NCI-H1930 (cell line): ENCODE measurements at places on chromosomes 6 and 20.

DNA sequence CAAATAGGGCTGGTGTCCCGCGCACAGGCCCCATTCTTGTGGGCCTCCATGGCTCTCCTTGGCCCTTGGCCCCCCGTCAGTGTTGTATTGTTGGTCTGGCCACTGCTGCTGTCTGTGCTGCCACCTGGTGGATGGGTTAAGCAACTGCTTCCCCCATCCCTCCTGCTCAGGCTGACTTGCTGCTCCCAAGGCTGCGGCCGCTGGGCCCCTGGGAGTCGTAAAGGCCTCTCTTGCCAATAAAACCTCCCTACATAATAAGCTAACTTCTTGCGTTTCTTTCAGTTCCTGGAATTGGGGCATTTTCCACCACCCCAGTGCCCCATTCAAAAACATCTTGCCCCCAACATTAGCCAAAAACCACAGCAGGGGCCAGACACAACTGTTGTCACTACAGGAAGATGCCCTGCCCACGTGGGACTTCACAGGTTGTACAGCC, 27.1 kb downstream of the CD83 start:
- DNase-seq = peak; percentile 56

DNA sequence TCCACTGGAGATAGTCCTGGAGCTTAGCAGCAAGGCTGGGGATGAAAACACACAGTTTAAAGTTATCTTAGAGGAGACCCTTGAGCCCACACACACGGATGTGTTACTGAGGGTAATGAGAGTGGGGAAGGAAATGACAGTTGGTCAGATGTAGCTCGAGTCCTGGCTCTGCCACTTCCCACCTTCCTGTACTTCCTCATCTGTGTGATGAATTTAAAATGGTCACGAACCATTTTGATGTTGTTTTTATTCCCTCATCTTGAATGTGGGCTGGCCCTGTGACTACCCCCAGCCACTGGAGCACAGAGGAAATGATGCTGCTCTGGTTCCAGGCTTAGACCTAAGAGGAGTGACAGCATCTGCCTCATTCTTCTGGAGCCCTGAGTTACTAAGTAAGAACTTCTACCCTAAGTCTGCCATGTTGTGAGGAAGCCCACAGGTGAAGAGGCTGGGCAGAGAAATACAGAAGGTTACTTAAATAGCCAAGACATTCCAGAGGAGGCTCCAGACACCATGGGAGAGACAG, 141.2 kb downstream of the NRN1 start:
- no peak for DNase-seq

DNA sequence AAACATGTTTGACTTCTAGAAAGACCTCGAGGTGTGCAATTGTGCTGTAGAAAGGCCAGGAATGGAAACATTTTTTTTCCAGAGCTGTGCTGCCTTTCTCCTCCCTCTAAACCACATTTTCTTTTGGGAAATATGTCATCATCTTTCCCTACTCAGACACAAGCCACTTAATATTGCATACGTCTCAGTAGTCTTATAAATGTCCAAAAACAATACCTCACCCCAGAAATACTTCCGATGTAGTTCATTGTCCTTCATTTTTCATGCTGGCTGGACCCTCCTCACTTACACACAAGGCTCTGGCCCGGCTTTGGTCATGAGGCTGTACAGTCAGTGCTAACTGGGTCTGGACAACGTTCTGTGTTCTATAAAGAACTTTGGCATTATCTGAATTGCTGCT, 126.4 kb downstream of the SCML4 start:
- DNase-seq = no peak

GRCh38 chr20:4781637-4782377, 60.1 kb downstream of the PRND start:
- no peak for DNase-seq

- no peak for DNase-seq
These were observed 246.6 kb upstream of the JAG1 start for GRCh38 chr20:10920396-10920795.

- no peak for DNase-seq
These were observed 46.8 kb upstream of the INSM1 start for GRCh38 chr20:20321134-20321533.

GRCh38 chr6:138824482-138825144, 28.7 kb downstream of the ECT2L start:
- no peak for DNase-seq

DNA sequence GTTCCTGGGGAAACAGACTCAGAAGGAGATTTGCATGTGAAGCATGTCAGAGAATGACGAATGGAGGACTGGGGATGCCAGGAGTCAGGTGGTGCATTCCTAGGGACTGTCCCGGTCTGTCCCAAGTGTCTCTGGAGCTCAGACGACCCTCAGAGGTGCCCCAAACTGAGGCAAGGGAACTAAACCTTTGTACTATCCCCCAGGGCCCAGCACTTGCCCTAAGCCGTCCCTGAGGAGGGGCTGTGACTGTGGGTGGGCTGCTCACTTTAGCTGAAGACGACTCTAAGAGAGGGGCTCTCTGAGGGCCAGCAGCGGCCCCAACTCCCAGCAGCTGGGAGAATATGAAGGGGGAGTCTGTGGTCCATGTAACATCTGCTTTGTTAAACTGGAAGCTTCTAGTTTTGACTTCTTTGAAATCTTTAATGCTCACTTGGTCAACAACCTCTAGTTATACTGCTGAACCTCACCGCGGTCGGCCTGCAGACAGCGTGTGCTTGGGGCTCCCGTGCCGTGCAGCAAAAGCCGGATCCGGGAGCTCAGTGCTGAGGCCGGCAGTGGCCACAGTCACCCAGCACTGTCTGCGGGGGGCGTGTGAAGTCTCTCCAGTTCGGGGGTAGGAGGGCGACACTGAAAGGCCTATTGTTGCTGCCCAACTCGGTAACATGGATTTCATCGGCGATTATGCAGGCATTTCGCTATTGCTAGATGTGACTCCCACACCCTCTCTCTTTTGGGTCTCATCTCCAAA, 34.2 kb downstream of the TUBB2B start:
- no peak for DNase-seq

DNA sequence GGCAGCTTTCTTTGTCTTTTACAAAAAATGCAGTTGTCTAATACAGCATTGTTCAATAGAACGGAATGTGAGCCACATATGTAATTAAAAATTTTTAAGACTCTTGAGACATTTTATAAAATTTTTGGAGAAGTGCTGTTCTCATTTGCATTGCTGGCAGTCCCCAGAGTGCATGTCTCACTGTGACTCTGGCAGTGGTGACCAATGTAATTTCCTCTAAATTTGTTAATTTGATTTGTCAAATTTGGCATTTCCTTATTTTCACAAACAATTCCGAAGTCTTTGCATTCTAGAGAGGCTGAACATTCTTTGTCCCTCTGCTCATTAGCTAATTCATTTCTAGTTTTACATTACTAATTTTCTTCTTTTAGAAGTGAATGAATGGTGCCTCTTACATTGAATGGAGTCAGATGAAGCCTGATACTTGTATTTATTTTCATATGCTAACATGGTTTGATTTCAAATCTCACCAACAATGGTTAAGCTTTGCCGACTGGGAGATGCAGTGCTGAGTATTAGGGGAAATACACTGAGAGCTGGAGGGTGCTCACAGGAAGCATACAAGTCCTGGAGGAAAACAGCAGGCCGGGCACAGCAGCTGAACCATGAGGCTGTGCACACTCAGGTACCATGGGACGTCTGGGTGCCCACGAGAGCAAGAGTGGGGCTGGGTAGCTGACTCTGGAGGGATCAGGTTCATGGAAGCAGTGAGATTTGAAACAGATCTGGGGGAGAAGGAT, 68.5 kb upstream of the ARMC2 start:
- DNase-seq = no peak

DNA sequence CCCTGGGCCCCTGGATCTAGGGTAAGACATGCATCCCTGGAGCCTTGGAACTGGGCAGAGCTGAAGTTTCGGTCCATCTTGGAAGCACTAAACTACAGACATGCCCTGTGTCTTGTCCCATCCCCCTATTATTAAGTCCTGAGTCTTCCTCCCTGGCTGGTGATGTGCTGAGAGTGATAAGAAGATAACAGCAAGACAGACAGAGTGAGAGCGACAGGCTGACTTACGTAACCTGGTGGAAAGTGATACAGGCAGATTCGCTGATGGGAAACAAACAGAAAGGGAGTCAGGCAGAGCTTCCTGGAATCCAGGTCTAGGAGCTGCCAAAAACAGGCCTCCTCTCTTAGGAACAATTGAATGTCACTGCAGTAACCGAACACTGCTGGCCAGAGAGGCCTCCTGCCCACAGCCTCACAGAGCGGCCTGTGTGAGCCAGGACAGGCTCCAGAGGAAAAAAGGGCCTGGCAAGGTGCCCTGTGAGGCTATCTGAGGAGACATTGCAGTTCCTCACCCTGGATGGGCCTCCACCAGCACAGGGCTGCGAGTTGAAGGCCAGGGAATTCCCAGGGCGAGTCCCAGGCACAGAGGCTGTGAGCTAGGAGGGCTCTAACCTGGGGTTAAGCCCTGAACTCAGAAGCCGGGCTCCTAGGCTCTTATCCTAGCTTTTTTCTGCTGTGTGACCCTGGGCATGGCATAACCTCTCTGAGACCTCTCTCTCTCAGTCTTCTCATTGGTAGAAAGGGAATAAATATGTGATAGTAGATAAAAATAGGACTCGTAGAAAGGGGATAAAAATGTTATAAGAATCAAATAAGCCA, 34.2 kb upstream of the B4GALT5 start:
- no peak for DNase-seq

- no peak for DNase-seq
These were observed 188.3 kb downstream of the BMP7 start for GRCh38 chr20:57078116-57078515.

DNA sequence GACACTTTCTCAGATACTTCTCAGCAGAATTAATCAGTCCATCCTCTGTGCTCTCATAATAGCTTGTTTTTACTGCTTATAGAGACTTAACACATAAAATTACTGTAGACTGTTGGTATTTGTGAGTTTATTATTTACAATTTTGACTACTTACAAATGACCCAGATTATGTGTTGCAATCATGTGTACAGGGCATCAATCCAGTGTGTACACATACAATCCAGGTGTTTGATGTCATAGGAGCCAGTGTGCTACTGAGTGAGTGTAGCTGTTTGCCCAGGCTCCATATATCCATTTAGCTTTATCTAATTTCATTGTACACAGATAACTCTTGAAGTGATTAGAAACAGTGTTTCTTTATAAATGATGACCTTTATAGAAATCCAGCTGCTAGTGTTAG, 31.3 kb downstream of the TRMT11 start:
- no peak for DNase-seq

- DNase-seq = no peak
These were observed 13.1 kb downstream of the NOX3 start for GRCh38 chr6:155442562-155442961.

DNA sequence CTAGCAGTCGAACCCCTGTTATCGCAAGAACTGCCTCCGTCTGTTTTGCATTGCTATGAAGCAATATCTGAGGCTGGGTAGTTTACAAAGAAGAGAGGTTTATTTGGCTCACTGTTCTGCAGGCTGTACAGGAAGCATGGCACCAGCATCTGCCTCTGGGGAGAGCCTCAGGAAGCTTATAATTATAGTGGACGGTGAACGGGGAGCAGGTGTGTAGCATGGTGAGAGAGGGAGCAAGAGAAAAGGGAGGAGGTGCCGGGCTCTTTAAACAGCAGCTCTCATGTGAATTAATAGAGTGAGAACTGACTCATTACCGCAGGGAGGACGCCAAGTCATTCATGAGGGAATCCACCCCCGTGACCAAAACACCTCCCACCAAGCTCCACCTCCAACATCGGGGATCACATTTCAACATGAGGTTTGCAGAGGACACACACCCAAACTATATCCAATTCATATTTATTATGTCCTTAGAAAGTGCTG, 172.6 kb upstream of the KCNG1 start:
- DNase-seq = no peak

DNA sequence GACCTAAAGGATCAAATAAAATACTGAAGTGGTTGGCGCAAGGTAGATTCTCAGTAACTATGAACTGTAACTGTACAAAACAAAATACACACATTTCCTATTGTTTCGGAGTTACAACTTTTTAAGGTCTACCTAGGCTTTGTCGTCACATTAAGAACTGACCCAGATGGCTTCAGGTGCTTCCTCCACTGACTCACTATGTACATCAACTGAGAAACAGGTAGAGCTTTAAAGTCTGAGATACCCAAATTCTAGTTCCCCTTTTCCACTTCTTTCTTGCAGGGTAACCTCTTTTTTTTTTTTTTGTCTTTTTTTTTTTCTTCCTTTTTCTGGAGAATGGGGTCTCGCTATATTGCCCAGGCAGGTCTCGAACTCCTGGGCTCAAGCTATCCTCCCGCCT, 5.5 kb downstream of the SNRPB start:
- DNase-seq = no peak

DNA sequence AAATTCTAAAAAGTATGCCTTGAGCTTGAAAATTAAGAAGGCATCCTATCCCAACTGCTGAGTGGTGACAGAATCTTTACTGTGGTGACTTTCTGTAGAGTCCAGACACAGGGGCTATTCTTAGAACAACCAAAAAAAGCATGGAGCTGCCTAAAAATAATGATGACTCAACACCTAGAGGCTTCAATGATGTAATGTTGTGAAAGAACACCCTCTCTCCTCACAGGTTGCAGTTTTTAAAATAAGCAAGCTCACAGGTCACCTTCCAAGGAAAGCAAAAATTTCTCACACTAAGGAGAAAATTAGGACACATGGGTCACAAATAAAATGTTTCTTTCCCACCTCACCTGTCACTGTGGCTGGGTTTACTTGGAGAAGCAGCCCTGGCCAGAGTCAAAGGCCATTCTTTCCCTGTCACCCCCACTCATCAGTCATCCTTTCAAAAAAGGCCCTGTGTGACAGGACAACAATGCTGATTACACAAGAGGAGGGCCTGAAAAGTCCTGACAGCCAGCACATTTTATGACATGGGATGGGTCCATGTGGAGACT, 53.5 kb downstream of the RCAN2 start:
- no peak for DNase-seq

DNA sequence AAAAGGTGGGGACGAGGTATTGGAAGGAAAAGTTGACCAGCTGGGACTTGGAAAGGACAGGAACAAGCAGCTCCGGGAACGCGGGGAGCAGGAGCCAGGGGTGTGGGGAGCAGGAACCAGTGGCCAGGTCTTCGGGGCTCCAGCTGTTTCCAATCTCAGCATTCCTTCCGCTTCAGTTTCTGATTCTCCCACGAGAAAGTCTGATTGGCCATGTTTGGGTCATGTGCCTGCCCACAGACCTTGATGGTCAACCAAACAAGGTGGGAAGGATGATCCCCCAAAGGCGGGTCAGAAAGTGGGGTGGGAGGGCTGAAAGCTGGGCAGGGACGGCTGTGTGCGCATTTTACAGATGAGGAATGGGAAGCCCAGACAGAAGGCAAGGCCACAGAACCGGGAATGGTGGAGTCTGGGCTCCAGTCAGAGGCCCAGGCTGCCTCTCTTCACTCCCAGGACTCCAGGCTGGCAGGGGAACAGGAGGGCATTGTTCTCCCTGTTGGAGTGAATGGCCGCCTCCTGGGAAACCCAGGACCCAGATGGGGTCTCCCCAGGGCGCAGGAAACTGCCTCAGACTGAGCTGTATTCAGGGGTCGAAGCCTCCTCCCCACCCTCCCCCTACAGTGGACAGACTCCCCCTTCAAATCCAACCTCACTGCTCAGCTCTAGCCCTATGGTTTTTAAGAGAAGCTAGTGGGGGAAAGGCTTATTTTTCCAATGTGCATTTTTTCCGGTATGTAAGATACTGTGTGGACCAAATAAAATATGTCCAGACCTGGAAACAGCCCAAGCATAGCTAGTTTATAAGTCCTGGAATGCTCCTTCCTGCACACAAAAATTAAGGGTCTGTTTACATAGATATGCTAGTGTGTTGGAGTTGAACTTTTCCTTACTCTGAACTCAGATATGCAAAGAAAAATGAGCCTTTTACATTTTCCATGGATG, 12.2 kb upstream of the PTGIS start:
- no peak for DNase-seq
